ENCODE measurements at places on chromosomes 2 and 18.

DNA sequence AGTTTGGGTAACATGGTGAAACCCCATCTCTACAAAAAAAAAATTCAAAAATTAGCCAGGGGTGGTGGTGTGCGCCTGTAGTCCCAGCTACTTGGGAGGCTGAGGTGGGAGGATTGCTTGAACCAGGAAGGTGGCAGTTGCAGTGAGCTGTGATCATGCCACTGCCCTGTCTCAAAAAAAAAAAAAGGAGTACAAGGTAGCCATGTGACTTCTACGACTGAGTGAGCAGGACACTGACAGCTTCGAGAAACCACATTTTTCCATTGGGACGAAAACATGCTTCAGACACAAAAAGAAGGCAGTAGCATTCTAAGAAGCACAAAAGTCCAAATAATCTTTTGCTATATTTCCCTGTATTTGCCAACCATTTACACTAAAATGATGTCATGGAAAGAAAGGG is 19.7 kb upstream of the IKZF2 start:
- no peak for DNase-seq

DNA sequence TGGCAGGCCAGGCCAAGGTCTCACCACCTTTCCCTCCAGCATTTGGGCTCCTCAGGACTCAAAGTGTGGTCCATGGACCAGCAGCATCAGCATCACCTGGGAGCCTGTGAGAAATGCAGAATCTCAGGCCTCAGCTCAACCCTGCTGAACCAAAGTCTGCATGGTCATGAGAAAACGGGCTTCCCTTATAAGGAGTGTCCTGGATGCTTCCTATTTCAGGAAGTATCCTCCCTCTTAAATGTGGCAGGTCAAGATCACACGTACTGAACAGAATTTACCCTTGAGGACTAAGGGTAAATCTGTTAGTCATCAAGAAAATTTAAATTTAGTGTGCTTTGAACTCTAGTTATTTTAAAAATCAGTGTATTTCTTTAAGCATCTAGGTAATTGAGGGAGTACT is 11.8 kb downstream of the CD8A start:
- no peak for DNase-seq

DNA sequence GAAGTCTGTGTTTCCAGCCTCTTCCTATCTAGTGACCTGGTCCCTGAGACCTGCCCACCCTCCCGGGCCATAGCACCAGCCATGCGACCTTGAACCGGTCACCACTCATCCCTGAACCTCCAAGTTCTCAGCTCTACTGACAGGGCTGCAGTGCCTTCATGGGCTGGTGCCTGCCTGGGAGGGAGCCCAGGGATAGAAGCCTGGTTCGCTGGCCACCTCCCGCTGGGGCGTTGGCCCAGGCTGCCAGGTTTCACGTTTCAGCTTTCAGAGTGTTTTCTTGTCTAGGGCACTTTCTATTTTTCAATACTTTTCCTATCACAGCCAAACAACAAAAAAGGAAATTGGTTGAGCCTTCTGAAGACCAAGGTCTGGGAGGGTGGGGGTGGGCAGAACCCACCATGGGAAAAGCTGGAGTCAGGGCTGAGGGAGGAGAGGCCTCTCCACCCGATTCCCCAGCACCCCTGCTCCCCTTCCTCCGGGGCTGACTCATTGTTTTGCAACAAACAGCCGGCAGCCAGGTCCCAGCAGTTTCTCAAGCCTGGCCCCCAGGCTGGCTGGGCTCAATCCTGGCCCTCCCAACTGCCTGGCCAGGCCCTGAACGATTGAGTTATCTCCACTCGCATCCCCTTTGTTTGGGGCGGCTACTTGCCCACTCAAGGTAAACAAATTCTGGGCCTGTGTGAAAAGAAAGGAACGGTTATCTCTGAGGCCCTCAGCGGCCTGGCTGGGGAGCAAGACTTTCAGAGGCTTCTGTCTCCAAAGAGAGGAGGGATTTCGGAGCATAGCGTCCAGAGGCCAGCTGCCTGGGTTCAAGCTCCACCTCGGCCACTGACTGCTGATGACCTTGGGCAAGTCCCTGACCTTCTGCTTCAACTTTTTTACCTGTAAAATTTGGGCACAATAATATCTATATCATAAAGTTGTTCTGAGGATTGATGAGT is 47.5 kb downstream of the ZFP36L2 start:
- DNase-seq: peak; percentile 75

- peak; percentile 70 for DNase-seq
Measured at GRCh38 chr2:26970244-26970927, at the start of gene MAPRE3. Gene MAPRE3 (plus strand): TSS chr2:26970637. CDS start chr2:27022219, 51,582 bp downstream.

DNA sequence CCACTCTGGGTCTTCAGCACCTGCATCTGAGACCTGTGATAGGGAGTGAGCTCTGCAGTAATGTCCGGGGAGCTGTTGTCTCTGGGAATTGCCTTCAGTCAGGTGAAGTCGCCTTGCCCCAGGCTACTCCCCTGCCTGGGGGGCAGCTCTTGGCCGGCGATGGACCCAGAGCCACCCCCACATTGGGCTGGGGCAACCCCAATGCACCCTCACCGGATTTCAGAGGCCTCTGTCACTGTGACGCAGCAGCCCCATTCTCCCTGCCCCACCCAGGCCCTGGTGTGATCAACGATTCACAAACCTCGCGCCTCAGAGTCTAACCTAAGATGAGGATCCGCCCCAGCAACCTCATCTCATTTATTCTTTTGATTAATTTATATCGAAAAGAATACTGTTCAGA is 303.6 kb downstream of the NDUFA10 start:
- DNase-seq: no peak

DNA sequence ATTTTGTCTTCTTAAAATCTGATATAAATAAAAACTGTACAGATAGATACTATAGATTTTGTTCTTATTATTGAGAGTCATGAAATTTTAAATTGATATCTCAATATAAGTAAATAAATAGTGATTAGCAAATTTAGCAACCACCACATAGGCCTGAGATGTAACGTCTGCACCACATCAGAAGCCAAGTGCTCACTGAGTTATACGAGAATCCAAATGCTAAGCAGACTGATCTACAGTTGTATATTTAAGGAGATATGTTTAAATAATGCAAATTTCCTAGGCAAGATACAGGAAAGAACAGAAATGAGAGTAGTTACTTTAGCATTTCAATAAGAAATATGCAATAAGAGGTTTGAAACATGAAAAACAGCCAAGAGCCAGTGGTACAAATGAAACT is 85.2 kb upstream of the UNC80 start:
- no peak for DNase-seq

DNA sequence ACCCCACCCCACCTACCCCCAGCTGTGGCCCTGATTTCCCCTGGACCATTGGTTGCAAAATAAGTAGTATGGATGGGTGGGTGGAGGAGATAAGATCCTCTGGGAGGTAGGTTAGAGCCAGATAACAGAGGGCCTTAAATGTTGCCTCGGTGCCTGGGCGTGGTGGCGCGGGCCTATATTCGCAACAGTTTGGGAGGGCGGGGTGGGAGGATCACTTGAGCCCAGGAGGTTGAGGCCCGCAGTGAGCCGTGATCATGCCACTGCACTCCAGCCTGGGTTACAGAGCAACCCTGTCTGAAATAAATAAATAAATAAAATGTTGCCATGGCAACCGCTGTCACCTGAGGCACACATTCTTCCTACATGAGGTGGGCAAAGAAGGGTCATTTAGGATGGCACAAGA is 103.3 kb upstream of the GATA6 start:
- no peak for DNase-seq

DNA sequence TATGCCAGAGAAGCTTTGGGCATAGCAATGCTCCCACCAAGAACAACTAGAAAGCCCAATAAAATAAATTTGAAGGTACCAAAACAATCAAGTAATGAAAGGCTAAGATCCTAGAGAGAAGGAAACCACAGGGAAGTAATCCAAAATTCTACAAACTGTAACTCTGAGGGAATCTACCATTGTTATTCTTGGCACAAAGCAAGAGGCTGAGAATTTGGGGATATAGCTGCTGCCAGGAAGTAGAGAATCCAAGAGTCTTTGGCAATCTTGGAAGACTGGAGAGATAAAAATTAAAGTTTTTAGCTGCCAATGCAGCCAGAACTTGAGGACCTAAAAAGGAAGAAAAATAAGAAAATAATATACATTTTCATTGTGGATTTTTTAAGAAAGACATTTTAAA is 68.5 kb downstream of the PIGN start:
- no peak for DNase-seq

DNA sequence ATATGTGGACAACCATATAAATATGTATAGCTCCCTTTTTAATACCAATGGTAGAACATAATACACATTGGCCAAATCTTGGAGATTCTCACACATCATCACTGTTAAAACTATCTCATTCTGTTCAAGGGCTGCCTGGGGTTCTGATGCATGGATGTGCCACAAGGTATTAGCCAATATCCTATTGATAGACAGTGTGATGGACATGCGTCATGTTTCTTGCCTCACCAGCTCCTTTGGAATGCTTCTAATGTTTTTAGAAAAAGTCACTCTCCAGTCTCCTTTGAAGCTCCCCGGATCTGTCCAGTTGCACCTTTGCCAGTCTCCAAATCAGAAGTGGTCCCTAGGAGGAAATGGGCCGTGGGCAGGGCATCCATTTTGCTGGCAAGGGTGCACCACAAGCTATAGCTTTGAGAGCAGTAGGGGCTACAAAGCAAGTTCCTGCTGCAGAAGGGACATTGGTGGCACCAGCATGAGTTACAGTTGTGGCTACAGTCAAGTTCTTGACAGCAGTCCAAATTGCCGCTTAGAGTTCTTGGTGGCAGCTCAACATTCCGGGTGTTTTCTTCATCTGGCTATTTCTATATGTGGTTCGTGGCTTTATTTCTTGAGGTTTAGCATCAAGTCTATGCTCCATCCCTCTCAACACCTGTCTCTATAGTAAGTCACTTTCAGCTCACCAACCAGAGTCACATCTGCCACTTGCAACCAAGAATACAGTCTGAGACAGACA is 25.1 kb upstream of the ATRAID start:
- no peak for DNase-seq

GRCh38 chr2:72051971-72052505 is 95.6 kb downstream of the CYP26B1 start:
- DNase-seq: no peak

- no peak for DNase-seq
Measured at GRCh38 chr2:180416627-180417026, 409.5 kb upstream of the CWC22 start.

- DNase-seq: no peak
Measured at GRCh38 chr2:220353897-220354296, 726.5 kb downstream of the SLC4A3 start.

GRCh38 chr18:55237660-55238059 is 278.4 kb upstream of the CCDC68 start:
- no peak for DNase-seq

DNA sequence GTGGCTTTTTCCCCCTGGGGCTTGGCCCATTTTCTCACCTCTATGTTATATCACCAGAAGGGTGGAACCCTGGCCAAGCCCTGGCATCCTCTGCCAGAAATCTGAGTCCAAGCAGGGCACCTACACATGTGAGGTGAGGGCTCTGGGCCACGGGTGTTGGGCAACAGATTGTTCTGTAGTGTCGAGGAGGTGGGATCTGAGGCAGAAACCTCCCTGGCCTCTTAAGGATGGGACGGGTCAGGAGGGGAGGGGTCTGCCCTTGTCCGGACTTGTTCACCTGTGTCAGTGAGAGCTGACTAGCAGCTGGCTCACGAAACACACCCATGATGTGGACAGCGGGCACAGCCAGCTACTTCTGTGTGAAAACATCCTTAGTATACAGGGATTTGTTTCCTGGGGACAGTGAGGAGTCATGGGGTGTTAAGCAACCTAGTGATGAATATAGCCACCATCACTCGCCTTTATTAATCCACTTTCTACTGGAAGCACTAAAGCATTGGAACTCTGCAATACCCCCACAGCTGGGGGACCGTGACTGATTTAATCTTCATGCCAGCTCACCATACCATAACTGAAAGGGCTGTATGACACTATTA is 35.6 kb downstream of the EPAS1 start:
- no peak for DNase-seq

- no peak for DNase-seq
Measured at GRCh38 chr2:180980943-180981911, 822 bp downstream of the UBE2E3 start.

- no peak for DNase-seq
Measured at GRCh38 chr2:114614592-114614991, 172.2 kb downstream of the DPP10 start.

DNA sequence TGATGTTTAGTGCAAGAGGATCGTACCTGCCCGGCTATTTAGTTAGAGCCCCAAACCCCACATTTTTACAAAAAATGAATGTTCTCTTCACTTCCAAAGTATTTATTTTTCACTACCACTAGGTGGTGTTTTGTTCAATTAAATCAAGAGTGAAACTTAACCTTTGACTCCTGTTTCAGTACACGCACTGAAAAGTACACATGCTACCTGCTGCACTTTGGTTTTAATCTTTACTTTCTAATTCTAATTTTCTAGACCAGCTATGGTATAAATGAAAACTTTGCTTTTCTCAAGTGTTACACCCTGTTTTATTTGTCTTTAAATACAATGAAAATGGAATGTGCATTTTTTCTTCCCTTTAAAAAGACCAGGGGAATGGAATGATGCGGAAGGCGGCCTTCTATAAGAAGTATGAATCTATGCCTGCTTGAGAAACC is 31.4 kb upstream of the CHN1 start:
- DNase-seq: no peak

DNA sequence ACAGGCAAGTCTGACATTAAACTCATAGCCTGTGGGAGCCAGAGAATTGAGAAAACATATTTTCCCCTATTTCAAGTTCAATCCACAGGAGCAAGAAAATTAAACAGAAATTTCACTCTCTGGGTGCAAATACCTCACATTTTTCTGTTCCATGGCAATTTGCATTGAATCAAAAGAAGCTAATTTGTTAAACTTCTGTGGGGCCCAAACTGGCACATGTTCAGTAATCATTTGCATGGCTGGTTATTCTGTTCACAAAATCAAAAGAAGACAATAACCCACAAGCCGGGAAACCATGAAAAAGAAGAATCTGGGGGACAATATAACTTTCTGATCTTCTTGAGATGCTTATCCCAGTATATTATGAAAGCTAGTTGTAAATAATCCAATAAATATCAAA is 363.1 kb downstream of the LRP1B start:
- DNase-seq: no peak

GRCh38 chr2:88603146-88603545 is 24.1 kb downstream of the EIF2AK3 start:
- DNase-seq: no peak

GRCh38 chr2:8255448-8255800 is 426.4 kb upstream of the ID2 start:
- no peak for DNase-seq

DNA sequence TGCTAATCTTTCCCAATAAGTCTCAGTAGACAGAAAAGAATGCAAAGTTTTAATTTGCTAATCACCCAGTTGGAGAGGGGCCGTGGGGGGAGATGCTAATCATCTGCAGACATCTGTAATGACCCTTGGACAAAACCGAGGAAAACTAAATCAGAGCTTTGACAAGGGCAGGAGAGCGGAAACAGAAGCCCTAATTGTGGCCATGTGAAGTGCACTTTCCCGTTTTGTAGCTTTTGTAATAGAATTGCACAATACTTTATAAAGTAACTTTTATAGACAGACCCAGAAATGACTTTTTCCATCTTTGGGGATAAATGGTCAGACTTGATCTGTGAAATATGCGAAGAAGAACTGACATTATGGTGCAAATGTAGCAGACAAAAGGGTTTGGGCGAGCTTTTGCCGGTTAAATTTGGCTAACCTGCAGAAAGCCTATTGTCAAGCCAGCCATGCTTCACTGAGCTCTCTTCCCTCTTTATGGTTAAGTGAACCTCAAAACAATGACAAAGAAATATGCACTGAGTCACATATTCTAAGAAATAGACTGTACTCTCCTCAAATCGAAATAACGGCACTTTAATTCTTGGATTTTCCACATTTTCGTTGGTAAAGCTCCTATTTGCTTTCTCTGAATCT is 980.1 kb upstream of the POU3F3 start:
- no peak for DNase-seq

GRCh38 chr2:138107288-138107687 is 143.0 kb downstream of the HNMT start:
- DNase-seq: no peak

Data from DMS 273 treated with DMSO at 0.1 percent for 48 hours (cell line).